ENCODE measurements at places on chromosomes 2 and 18. TPM values are rescaled to one million over a fixed set of nuclear protein-coding genes. Genes with fewer than 3 reads are reported as not detected.

GRCh38 chr2:33373986-33374385 lies 102.5 kb upstream of the RASGRP3 start:
- no peak for DNase-seq

DNA sequence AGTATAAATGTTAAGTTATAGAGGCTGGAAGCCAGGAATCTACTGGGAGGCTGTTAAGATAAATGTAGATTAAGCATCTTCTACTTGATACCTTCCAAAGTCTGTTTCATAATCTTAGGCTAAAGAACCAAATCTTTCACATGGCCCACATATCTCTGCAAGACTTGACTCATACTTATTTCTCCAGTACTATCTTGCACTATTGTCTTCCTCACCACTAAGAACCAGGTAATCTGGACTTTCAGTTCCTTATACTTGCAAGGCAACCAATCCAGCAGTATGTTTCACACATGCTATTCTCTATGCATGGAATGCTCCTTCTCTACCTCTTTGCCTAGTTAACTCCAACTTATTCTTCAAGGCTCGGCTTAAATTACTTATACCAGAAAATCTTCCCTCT lies 62.2 kb downstream of the RBMS1 start:
- DNase-seq, result no peak

GRCh38 chr2:173193925-173194324 lies 118.3 kb downstream of the MAP3K20 start:
- no peak for DNase-seq

The MC2R gene
- not detected for total RNA-seq

DNA sequence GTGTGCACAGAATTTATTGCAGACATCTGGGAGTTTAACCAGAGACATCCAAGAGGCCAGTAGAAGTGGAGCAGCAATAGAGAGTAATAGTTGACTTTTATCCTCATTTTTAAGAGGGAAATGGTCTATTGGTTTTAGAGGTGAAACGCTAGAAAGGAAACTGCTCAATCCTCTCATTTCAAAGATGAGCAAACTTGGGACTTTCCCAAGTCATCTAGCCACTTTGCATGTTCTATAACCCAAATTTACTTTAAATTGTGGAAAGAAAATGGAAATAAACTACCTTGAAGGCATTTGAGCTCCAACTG lies 601.7 kb downstream of the ARHGAP15 start:
- no peak for DNase-seq

- DNase-seq, result no peak
These were observed 36.5 kb downstream of the ZRANB3 start for GRCh38 chr2:135494503-135494902.

Data from kidney epithelial cell (primary cell).